Activated naive CD8-positive, alpha-beta T cell treated with anti-CD3 and anti-CD28 coated beads for 36 hours (primary cell): ENCODE measurements at places on chromosomes 6 and 20. TPM values are rescaled to one million over a fixed set of nuclear protein-coding genes. Genes with fewer than 3 reads are reported as not detected.
A peak's percentile ranks its signal among the peaks of the same experiment; 100 is the strongest.

DNA sequence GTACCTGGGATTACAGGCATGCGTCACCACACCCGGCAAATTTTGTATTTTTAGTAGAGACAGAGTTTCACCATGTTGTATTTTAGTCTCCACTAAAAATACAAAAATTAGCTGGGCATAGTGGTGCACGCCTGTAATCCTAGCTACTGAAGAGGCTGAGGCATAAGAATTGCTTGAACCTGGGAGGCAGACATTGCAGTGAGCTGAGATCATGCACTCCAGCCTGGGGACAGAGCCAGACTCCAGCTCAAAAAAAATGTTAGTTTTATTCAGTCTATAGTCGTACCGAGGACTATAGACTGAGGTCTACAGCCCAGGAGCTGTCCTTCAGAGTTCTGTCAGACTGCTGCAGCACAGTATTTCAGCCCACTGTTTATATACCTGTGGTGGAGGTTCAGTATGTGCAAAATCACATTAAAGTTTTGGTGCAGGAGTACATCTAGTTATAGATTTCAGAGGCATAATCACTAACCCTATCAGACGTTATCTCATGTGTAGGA is 3.6 kb upstream of the CASP8AP2 start:
- no peaks in the 10 kb centered on the region for H3K27me3 ChIP-seq
- H3K36me3 ChIP-seq, result peaks cover 10% of the 10 kb centered on the region
- no peak for DNase-seq
- no peak overlapping the region for H3K27ac ChIP-seq
- H3K4me1 ChIP-seq, result peaks cover 8% of the 10 kb centered on the region

RTEL1 gene
- total RNA-seq, result 43.9 TPM

DNA sequence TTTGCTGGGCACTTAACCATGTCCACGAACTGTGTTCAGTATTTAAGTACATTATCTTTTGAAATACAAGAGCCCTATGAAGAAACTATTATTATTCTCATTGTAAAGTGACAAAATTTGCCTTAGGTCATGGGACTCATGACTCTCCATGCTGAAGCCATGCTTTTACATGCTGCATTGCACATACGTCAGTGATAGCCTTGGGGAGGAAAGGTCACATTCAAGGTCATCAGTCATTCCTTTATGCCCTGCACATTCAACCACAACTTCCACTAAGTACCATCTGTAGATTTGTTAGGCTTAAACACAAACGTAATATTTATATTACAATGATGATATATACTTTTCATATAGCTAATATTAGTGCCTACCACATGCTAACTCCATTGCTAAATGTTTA is 292.7 kb downstream of the TBC1D7 start:
- H3K27ac ChIP-seq, result no peak overlapping the region
- no peaks in the 10 kb centered on the region for H3K36me3 ChIP-seq
- H3K4me1 ChIP-seq, result no peaks in the 10 kb centered on the region
- H3K27me3 ChIP-seq, result peaks cover 25% of the 10 kb centered on the region
- DNase-seq, result no peak
- H3K4me3 ChIP-seq, result no peak overlapping the region

- no peaks in the 10 kb centered on the region for H3K36me3 ChIP-seq
- no peak for DNase-seq
- H3K27ac ChIP-seq, result no peak overlapping the region
- no peaks in the 10 kb centered on the region for H3K4me1 ChIP-seq
Measured at GRCh38 chr6:136309171-136309570, 19.5 kb upstream of the BCLAF1 start.

- no peak overlapping the region for H3K27ac ChIP-seq
- DNase-seq, result no peak
- H3K27me3 ChIP-seq, result no peaks in the 10 kb centered on the region
- H3K4me1 ChIP-seq, result no peaks in the 10 kb centered on the region
- H3K4me3 ChIP-seq, result no peak overlapping the region
Measured at GRCh38 chr20:37361336-37361735, 15.4 kb downstream of the SRC start.

TRMT6 gene
- 33.1 TPM for total RNA-seq

GRCh38 chr20:24777746-24778145 is 171.3 kb upstream of the CST7 start:
- no peak for DNase-seq
- H3K36me3 ChIP-seq, result no peaks in the 10 kb centered on the region
- H3K27ac ChIP-seq, result peak overlapping the region; percentile 54
- no peak overlapping the region for H3K4me3 ChIP-seq

DNA sequence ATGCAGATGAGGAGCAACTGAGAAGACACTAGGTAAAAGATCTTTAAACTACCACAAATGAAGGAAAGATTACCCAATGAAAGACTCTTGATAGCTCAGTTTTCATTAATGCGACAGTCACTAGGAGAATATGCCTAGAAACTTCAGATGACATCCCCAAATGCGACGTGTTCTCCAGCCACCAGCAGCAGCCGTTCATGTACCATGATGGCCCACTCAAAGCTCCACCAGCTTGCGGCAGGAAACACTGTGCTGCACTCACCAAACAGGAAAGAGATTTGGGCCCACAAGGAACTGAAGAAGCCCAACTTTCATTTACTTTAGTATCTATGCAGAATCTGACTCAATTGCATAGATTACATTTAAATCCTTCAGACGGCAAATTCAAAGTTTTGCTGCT is 7.5 kb downstream of the DIDO1 start:
- no peaks in the 10 kb centered on the region for H3K27me3 ChIP-seq
- H3K4me1 ChIP-seq, result peaks cover 85% of the 10 kb centered on the region
- peak overlapping the region; percentile 90 for H3K27ac ChIP-seq
- DNase-seq, result peak; percentile 72
- peak overlapping the region; percentile 61 for H3K4me3 ChIP-seq

GSTA2 gene
- total RNA-seq, result not detected

MBOAT1 gene
- total RNA-seq, result 4.5 TPM

HLA-DQB1 gene
- total RNA-seq, result 13.9 TPM

DNA sequence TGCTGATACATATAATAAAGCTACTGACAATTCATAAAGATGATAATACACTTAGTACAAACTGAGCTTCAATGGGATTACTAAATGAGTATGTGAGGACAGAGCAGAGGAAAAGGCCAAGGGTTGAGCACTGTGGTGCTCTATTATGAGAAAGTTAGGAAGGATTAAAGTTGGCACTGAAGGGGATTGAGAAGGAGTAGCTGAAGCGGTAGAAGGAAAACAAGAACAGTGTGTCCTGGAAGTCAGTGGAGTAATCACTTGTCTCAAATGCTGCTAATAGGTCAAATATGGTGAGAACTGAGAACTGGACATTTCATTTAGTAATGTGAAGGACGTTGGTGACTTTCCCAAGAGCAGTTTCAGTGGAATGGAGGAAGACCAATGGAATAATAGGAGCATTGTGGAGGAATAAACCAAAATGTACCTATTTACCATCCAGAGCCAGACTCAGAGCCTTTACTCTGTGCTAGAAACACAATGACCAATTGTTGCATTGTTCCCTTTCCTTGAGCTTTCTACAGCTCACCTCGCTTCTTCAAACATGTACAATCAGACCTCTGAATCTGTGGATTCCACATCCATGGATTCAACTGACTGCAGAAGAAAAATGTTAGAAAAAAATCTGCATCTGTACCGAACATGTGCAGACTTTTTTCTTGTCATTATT is 255.9 kb downstream of the LAMA2 start:
- H3K4me3 ChIP-seq, result no peak overlapping the region
- peaks cover 8% of the 10 kb centered on the region for H3K27me3 ChIP-seq
- no peak for DNase-seq
- H3K36me3 ChIP-seq, result no peaks in the 10 kb centered on the region
- H3K27ac ChIP-seq, result no peak overlapping the region

GRCh38 chr6:136526196-136526930 is 23.9 kb downstream of the MAP7 start:
- H3K27ac ChIP-seq, result no peak overlapping the region
- peaks cover 29% of the 10 kb centered on the region for H3K27me3 ChIP-seq
- DNase-seq, result peak; percentile 46
- no peaks in the 10 kb centered on the region for H3K36me3 ChIP-seq
- H3K4me1 ChIP-seq, result peaks cover 21% of the 10 kb centered on the region

DNA sequence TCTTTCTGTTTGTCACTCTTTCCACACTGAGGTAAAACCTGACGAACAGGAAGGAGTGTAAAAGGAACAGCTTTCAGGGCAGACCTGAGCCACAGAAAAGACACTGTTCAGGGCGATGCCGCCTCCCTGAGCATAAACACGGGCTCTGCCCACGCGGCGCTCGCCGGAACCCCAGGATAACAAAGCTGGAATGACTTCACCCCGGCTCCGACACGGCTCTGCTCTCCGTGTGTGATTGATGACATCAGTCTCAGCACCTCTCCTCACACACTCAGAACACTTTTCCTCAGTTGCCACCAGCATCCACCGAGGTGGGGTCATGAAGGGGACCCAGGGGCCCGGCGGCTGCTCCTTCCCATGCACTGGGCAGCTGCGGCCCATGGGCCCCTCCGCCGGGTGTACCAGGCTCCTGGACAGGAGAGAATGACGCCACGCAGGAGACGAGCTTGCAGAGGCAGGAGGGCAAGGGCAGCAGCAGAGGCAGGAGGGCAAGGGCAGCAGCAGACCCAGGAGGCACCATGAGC is 43.6 kb downstream of the DLL1 start:
- H3K4me3 ChIP-seq, result no peak overlapping the region
- no peak overlapping the region for H3K27ac ChIP-seq
- no peaks in the 10 kb centered on the region for H3K4me1 ChIP-seq
- no peak for DNase-seq
- no peaks in the 10 kb centered on the region for H3K27me3 ChIP-seq

- no peak overlapping the region for H3K4me3 ChIP-seq
- DNase-seq, result no peak
- peaks cover 17% of the 10 kb centered on the region for H3K27me3 ChIP-seq
- peaks cover 12% of the 10 kb centered on the region for H3K4me1 ChIP-seq
Measured at GRCh38 chr20:37535443-37536132, 7.9 kb upstream of the BLCAP start.

GRCh38 chr6:147664092-147664491 is 155.6 kb downstream of the SAMD5 start:
- no peak overlapping the region for H3K27ac ChIP-seq
- no peak for DNase-seq
- no peaks in the 10 kb centered on the region for H3K36me3 ChIP-seq
- no peak overlapping the region for H3K4me3 ChIP-seq

NOX3 gene
- total RNA-seq, result not detected

DNAAF9 gene
- total RNA-seq, result 1.3 TPM

RNF39 gene
- not detected for total RNA-seq

RAD21L1 gene
- not detected for total RNA-seq

DNA sequence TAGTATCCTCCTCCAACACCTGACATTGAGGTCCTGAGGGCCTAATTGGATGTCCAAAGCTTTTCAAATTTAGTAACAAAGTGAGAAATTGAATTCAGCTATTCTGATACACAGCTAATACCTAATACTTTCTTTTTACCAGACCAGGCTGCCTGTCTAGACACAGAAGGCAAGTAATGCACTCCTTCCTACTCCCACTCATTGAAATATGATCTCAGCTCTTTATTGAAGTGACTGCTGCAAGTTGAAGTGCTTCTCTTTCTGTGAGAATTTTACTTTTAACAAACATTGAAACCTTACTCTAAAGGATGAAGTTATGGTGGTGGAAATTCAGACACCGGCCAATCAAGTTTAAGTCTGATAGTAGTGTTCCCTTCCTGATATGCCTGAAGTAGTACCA is 90.8 kb upstream of the OGFRL1 start:
- no peak for DNase-seq
- no peak overlapping the region for H3K4me3 ChIP-seq
- H3K4me1 ChIP-seq, result no peaks in the 10 kb centered on the region
- H3K27me3 ChIP-seq, result no peaks in the 10 kb centered on the region
- H3K36me3 ChIP-seq, result no peaks in the 10 kb centered on the region

DNA sequence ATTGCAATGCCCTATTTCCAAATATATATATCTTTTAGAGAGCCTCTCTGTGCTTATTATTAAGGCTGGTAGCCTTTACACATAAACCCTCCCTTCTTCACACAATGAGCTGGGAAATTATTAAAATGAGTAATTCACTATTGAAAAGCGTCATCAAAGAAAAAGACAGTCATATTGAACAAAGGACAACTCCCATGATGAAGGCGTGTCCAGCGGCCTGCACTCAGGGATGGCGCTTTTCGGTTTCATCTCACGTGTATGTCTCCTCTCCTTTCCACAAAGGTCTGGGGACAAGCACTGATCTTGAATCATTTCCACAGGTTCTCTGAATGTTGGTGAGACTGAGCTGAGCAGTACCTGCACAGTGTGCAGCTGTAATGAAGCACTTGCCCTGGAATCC is 3.5 kb downstream of the SERPINB9 start:
- peak overlapping the region; percentile 93 for H3K27ac ChIP-seq
- DNase-seq, result peak; percentile 62
- H3K36me3 ChIP-seq, result peaks cover 70% of the 10 kb centered on the region
- H3K27me3 ChIP-seq, result no peaks in the 10 kb centered on the region
- peak overlapping the region; percentile 98 for H3K4me3 ChIP-seq
- H3K4me1 ChIP-seq, result peaks cover 48% of the 10 kb centered on the region

DNA sequence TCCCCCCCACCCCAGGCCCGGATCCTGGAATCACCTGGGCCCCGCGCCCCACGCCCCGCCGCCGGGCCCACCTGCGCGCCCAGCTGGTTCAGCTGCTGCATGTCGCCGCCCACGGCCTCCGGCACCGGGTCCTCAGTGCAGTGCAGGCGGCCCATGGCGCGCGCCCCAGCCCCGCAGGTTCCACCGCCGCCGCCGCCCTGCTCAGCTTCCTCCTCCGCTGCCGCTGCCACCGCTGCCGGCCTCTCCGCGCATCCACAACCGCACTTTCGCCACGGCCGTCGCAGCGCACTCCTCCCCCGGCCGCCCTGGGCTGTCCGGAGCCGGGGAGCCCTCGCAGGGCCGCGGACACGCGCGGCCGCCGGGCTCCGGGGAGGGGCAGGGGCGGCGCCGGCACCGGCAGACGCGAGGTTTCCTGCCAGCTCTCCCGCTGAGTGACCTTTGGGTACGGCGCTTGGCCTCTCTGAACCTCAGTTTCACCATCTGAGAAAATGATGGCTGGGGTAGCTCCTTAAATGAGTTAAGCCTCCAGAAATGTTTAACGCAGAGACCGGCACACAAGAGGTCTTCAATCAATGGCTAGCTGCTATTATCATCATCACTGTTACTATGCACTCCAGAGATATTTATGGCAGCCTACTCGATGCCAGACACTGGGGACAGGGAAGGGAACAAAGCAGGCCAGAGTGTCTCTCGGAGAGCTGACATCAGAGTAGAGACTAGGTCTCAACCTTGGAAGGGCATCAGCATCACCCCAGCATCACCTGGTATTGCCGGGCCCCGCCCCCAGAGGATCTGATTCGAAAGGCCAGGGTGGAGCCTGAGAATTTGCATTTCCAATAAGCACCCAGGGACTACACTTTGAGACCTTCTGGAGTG is at the start of gene COMMD7:
COMMD7 (minus strand) TSS at position 231 of the 876 bp plus-strand sequence; CDS start at position 155, 76 bp downstream.
- H3K27me3 ChIP-seq, result no peaks in the 10 kb centered on the region
- DNase-seq, result peak; percentile 77
- peaks cover 9% of the 10 kb centered on the region for H3K36me3 ChIP-seq

- peaks cover 4% of the 10 kb centered on the region for H3K4me1 ChIP-seq
- no peak overlapping the region for H3K27ac ChIP-seq
- DNase-seq, result no peak
- H3K27me3 ChIP-seq, result peaks cover 24% of the 10 kb centered on the region
- no peak overlapping the region for H3K4me3 ChIP-seq
Measured at GRCh38 chr20:62547364-62547763, 71.6 kb upstream of the GATA5 start.

- no peak for DNase-seq
- H3K27me3 ChIP-seq, result no peaks in the 10 kb centered on the region
- H3K27ac ChIP-seq, result peak overlapping the region; percentile 21
- H3K36me3 ChIP-seq, result peaks cover 9% of the 10 kb centered on the region
- H3K4me3 ChIP-seq, result no peak overlapping the region
Measured at GRCh38 chr20:31568041-31568731, 36.9 kb upstream of the ID1 start.

LGSN gene
- total RNA-seq, result not detected
